ENCODE measurements at places on chromosomes 16 and 17.

DNA sequence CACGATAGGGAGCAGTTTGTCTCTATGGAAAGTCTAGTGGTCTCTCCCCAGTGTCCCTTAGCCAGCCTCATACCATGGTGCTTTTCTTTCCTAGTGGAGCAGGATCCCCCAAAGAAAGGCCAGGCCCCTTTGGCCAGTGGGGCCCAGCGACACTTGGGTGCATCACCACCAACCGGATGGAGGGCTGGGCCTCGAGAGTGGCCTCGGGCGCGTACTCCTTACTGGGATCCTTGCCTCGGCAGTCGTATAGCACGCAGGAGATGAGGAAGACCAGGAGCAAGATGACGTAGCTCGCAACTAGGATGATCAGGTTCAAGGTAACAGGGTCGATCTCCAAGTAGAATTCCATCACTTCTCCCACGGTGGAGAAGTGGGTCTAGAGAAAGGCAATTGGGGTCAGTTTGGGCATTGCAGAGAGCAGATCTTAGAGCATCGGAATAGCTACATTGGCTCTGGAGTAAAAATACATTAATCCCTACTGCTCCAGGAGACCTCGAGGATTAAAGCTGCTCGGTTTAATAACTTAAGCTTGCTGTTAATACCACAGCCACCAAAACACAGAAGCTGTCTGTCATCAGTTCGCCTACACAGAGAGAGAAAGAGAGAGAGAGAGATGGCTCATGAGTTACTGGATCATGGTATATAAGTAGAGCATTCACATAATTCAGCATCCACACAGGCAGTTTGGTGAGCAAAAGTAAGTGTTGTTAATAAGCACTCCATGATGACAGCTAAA, at the start of gene SMIM36:
TSS of gene SMIM36 (minus strand) at position 467 of the 736 bp plus-strand sequence.
- DNase-seq = no peak

GRCh38 chr17:350706-351448, 1.7 kb downstream of the RPH3AL start:
- DNase-seq = peak; percentile 84

DNA sequence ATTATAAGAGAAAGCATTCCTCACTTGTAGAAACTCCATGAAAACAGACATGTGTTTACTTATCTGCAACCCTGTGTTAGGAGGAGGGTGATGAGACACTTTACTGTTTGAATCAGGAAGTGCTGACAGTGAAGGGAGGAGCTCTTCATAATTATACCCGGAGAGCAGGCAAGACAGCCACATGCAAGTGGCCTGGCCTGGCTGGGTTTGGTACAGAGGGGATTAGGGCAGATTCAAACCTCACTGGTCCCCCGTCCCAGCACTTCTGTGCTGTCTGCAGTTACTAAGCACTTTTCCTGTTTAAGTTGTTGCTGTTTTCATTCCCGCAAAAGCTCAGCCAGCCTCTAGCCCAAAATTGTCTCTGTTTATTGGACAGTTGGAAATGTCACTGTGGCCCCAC, 78.5 kb downstream of the WWOX start:
- no peak for DNase-seq

GRCh38 chr16:21980032-21980431, 20.9 kb downstream of the PDZD9 start:
- DNase-seq = no peak

- DNase-seq = no peak
These were observed 70.0 kb downstream of the HS3ST3A1 start for GRCh38 chr17:13531721-13532120.

DNA sequence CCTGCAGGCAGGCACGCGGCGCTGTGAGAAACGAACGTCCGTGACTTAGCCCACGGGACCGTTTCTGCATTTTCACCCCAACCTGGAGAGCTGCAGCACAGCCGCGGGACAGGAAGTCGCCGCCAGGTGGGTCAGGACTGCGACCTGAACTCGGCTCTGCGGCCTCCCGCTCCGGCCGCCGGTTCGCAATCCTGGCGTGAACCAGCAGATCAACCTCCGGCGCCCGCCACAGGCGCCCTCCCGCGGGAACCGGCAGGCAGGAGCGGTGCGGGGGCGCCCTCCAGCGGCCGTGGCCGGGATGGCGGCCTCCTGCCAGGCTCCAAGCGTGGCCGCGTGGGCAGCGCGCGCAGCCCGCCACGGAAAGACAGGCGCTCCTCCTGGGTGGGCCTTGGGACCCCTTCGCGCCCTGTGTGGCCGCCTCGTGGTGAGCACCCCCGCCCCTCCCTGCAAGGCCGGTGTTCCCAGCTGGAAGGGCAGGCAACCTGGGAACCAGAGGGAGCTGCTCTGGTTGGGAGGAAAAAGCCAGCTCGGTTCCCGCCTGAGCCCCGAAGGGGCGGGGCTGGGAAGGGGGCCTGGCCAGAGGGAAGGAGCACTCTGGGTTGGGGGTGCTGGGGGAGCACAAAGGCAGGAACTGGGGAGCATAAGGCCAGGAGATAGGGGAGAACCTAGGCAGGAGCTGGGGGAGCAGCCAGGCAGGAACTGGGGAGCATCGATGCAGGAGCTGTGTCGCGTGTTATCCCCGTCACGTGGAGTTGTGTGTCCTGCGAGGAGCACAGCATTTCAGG, 28.2 kb downstream of the ACTG1 start:
- peak; percentile 76 for DNase-seq

- no peak for DNase-seq
These were observed 997 bp downstream of the HOXB7 start for GRCh38 chr17:48609759-48610281.

- peak; percentile 32 for DNase-seq
These were observed 16.2 kb upstream of the CSF3 start for GRCh38 chr17:39999067-39999466.

- no peak for DNase-seq
These were observed 9.2 kb downstream of the FAM20A start for GRCh38 chr17:68592009-68592408.

GRCh38 chr16:86455116-86455515, 55.2 kb upstream of the FOXF1 start:
- peak; percentile 18 for DNase-seq

- no peak for DNase-seq
These were observed 21.5 kb upstream of the HELZ start for GRCh38 chr17:67266496-67266895.

DNA sequence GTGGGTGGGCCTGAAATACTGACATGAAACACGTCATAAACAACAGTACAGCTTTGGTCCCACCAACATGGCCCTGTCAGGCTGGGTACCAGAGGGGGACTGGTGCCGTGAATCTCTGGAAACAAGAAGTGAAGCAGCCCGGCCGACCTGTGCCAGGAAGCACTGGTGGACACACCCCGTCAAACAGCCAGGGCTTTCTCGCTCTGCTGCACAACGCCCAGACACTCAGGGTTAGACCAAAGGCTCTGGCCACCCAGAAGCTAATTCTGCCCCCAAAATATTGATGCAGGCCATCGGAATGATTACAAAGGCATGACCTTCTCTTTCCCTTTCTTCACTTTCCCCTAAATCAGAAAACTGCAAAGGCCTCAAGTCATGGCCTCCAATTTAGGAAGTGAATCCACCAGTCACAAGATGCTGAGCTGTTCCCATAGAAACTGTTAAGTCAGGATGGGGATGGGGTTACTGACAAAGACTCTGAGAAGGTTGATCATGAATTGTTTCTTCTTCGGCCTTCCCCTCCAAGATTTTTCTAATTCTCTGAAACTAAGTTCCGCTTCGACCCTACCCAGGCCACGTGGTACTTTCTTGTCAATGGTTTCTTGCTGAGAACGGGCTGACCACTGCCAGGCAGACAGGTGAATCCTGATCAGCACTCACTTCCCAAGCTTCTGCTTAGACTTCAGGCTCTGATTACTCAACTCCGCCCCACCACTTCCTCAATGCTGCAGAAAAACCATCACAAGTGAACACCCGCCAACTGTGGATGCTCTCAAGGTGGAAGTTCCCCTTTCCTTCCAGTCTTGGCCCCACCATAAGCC, 6.7 kb downstream of the PITPNA start:
- no peak for DNase-seq

DNA sequence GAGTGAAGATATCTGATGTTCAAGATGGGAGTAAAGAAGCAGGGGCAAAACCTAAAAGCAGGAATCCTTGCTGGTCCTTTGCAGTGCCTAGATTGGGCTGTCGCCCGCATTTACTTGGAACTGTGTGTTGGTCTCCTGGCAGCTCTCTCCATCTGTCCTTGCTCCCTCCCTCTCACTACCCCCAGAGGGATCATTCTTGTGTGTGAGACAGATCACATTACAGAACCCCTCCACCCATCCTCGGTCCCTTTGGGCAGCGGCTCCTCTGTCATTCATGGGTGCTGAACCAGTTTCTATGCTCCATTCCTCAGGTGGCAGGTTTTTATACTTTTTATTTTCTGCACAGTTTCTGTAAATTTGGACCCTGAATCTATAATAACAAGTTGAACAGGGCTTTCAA, 99.4 kb upstream of the MYOCD start:
- no peak for DNase-seq

DNA sequence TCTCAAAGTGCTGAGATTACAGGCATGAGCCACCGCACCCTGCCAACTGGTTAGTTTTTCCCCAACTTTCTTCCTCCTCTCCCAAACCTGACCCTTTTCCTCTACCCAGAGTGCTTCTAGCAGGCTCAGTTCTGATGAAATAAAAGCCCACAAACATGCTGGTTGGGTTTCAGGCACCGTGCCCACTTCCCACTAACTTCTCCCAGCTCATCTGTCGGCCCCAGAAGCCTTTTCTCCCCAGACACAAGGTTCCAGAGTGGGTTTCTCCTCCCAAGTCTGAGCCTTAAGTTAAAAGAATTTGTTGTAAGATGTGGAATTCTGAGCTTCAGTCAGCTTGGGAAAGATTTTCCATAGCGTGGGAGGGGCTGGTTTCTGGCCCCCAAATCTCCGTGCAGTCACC, 11.5 kb upstream of the SCN4A start:
- DNase-seq = peak; percentile 33

DNA sequence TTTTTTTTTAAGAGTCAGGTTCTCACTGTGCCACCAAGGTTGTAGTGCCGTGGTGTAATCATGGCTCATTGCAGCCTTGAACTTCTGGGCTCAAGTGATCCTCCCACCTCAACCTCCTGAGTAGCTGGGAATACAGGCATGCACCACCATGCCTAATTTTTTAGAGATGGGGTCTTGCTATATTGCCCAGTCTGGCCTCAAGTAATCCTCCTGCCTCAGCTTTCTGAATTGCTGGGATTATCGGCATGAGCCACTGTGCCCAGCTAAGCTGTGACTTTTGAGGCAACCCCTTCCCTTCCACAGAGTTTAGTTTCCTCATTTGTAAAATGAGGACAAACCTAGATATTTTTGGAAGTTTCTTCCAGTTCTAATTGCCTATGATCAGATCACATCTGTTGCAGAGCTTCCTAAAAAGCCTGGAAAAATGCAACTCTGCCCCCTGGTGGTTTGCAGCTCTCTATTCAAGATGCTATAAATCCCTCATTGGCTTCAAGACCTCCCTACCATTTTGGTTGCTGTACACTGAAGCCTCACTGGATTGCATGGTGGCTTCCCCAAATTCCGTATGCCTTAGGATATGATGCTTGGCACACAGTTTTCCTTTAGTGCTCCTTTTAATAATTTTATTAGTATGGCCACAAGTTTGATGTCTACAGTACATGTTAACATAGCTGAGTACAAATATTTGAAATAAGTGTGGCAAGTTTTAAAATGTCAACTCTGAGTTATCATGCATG, 19.3 kb downstream of the GDE1 start:
- peak; percentile 87 for DNase-seq

- DNase-seq = peak; percentile 49
These were observed 110.7 kb upstream of the IRX3 start for GRCh38 chr16:54397190-54397835.

GRCh38 chr17:65600518-65600917, 39.1 kb upstream of the AXIN2 start:
- no peak for DNase-seq

GRCh38 chr17:35498448-35499178, 38.9 kb downstream of the SLFN12L start:
- DNase-seq = no peak

GRCh38 chr16:11456741-11457140, 111.5 kb downstream of the RMI2 start:
- DNase-seq = no peak

DNA sequence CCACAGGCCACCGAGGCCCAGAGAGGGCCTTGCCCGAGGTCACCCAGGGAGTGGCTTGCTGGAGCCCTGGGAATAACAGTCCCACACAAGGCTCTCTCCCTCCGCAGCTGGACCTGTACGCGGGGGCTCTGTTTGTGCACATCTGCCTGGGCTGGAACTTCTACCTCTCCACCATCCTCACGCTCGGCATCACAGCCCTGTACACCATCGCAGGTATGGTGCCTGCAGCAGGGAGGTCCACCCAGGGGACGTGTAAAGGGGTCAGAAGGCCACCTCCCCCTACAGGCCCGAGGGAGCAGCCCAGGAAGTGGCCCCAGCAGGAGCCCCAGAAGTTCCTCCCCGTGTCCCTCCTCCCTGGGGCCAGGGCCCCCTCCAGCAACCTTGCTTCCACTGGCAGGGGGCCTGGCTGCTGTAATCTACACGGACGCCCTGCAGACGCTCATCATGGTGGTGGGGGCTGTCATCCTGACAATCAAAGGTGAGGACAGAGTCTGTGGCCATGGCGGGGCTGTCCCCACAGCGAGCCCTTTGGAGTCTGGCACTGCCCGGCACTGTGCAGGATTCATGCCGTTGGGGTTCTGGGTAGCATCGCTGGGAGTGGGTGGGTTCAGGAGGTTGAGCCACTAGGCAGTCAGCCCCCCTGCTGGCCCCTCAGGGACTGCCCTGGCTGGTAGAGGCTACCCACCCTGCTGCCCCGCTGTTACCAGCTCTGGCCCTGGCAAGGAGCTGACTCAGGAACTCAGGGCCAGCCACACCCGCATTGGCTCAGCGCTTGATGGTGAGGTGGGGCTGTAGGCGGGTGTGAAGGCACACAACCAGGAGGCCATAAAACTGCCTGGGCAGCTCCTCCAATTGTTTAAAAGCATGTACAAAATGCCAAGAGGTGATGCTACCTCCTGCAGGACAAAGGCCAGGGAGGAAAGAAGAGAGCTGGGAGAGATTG, 17.3 kb downstream of the SLC5A10 start:
- DNase-seq = peak; percentile 26

- DNase-seq = peak; percentile 66
These were observed 4.8 kb downstream of the PPM1D start for GRCh38 chr17:60604686-60605334.

- peak; percentile 23 for DNase-seq
These were observed 1.2 kb downstream of the G6PC3 start for GRCh38 chr17:44071772-44072171.

GRCh38 chr17:8392674-8393469, 4.8 kb downstream of the RNF222 start:
- no peak for DNase-seq

DNA sequence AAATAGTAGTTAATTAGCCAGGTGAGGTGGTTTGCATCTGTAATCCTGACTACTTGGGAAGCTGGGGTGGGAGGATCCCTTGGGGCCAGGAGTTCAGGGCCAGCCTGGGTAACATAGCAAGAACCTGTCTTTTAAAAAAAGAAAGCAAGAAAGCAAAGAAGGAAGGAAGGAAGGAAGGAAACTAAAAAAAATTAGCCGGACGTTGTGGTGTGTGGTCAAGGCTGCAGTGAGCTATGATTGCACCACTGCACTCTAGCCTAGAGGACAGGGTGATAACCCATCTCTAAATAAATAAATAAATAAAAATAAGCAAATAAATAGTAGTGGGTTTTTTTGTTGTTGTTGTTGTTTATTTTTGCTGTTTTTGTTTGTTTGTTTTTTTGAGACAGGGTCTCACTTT, 39.3 kb upstream of the MAP2K6 start:
- no peak for DNase-seq
